ENCODE measurements at places on chromosomes 6 and 20.

- peak; percentile 85 for DNase-seq
These were observed 28.9 kb downstream of the EIF2S2 start for GRCh38 chr20:34083137-34083536.

GRCh38 chr6:159311618-159312017, 142.4 kb downstream of the FNDC1 start:
- no peak for DNase-seq

DNA sequence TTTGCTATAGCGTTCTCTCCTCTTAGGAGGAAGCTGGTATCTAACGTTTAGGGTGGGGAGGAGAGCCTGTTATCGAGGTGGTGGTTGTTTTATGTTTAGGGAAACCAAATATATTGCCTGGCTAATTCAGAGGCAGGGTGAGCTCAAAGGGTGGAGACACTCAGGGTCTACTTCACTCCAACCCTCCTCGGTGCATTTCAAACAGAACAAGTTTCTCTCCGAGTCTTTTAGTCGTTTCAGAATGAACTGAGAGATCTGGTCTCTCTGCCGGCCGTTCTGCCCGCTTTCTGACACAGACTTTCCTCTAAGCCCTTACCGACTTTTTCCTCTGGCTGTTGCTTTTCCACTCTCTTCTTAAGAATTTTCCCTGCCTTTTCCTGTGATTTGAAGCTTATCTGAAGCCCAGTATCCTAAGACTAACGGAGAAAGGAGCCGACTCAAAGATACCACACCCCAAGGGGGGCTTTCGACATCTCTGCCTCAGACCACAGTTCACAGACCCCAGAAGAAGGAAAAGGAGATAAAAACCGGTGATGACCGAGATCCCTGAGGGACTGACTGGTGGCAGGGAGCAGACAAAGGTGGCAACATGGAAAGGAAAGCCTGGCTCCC, 865 bp downstream of the STK38 start:
- DNase-seq: no peak

DNA sequence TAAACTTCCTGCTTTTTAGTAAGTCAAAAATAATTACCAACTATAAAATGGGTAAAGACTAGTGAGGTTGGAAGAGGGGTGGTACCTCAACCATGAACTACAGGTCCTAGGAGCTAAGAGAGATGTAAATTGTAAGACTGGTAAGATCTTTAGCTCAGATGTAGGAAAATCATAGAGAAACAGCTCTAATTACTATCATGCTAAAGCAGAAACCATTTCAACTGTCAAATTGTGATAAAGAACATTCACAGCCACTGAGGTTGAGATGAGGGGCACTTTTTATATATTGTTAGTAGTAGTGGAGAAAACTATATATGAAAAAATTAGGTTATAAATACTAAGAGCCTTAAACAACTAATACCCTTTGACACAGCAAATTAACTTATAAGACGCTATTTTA, 20.0 kb downstream of the CDK19 start:
- DNase-seq: no peak

DNA sequence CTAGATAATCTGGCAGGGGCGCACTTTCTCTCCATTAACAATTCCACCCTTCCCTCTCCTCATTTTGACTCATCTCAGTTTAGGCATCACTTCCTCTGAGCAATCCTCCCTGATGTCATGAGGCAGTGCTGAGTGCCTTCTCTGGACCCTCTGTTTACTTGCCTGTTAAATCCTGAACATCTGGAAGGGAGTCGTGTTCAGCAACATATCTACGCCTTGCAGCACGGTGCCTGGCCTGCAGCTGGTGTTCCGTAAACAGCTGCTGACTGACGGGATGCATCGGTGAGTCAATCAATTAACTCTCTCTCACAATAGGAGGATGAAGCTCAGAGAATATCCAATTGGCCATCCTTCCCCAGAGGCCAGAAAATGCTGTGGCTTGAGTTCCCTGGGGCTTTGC, 613.5 kb downstream of the PTPRT start:
- no peak for DNase-seq

GRCh38 chr20:3563133-3563532, 92.3 kb downstream of the ATRN start:
- no peak for DNase-seq

- no peak for DNase-seq
These were observed 268.3 kb upstream of the ARID1B start for GRCh38 chr6:156508923-156509322.

DNA sequence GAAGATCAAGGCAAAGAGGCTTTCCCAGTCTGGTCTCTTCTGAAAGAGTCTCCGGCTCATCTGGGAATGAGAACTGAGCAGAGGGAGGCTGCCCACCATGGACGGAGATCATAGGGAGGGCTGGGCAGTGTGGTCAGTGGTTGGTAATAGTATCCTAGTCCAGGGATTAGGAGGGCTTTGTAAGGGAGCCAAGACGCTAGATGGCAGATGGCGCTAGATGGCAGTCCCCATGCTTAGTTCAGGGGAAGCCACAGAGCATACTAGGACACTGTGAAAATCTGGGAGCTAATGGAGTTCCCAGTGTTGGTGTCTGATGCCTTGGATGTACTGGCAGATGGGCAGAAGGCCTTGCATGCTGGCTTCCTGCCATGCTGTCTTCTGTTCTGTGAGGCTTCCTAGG, 21.7 kb upstream of the DAAM2 start:
- DNase-seq: no peak

GRCh38 chr20:32418376-32418775, 60.2 kb downstream of the ASXL1 start:
- no peak for DNase-seq

DNA sequence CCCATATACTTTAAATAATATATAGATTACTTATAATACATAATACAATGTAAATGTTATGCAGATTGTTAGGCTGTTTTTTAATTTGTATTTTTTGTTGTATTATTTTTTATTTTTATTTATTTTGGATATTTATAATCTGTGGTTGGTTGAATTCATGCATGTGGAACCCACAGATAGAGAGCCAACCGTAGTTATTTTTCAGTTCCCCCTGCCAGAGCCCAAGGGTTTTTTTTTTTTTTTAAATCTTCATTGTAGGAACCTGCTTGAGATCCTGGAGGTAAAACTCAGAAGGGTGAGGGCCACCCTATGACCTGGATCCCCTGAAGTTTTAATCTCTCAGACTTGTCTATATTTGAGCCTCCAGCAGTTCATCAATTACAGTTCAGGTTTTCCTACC, 133.2 kb downstream of the B3GAT2 start:
- no peak for DNase-seq

- no peak for DNase-seq
These were observed 256.4 kb downstream of the ARID1B start for GRCh38 chr6:157033428-157034140.

DNA sequence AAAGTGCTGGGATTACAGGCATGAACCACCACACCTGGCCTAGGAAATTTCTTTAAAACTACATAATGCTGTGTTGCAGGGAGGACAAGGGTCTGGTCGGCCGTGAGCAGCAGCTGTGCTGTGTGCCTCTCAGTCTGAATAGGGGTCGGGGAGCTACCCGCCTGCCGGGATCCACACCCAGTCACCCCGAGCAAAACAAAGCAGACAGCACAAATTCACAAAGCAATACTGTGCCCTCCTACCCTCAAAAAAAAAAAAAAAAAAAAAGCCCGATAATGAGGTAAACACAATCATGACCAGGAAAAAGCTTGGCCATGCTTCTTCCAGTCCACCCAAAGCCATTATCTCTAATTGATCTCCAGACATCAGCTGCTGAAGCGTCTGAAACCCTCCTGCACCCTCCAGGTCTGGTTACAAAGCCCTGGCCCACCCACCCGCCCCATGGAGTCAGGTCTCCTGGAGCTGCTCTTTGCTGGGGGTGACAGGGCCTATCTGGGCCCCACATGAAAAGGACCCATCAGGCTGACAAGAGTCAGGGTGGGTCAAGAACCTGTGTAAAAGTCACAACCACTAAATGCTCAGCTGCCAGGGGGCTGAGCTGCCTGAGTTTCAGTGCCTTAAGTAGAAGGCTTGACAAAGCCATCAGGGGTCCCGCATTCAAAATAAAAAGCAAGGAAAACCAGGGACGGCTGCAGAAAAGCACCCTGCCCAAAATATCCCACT, 88.2 kb downstream of the NOL4L start:
- DNase-seq: no peak

DNA sequence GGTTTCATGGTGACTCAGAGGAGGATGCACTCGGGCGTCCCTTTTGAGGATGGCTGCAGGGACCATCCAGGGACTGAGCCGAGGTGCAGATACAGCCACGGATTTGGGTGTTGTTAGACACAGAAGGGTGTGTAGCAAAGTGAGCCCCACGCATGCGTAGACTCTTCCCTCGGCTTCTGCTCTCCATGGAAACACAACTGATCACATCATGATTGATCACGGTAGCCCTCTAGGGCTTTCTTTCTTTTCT, 606 bp upstream of the ULBP1 start:
- no peak for DNase-seq

DNA sequence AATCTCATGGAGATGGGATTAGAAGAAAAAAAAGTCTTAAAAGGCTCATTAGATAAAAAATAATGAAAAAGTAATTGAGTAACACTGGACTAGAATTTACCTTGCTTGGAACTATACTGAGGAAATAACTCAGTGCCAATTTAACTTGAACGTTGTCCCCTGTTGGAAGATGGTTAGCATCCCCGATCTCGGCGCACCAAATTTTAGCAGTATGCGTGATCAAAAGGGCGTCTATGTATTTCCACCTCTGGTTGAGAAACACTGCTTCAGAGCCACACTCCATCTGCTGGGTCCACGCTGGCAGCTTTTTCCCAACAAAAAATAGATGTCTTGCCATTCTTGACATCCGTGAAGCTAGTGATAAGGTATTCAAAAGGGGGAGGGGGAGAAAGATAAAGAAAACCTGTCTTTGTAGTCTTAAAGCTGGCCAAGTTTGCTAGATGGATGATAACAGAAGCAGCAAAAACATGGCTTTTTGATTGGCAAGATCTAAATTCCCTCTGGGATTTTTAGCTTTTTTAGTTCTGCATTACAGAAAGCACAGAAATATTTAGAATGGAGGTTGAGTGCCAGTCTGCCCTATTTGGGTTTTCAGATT, 6.4 kb downstream of the HINT3 start:
- no peak for DNase-seq

GRCh38 chr6:3139090-3139903, 18.0 kb downstream of the TUBB2A start:
- DNase-seq: peak; percentile 99

DNA sequence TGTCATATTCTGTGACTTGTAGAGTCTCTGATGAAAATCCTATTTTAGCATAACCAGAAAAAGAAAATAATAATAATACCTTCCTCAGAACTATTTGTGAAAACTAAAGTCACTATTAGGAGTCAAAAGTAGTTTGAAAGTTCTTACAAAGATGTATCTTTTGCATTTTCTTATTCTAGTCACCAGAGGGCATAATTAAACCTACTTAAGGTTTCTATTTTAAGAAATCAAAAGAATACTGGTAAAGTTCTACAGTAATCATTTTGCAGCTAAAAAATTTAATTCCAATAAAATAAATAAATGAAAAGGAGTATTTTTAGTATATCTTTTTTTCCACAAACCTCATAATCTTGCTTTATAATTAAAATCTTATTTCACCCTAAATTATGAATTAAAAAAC, 28.0 kb upstream of the MCM9 start:
- DNase-seq: no peak

DNA sequence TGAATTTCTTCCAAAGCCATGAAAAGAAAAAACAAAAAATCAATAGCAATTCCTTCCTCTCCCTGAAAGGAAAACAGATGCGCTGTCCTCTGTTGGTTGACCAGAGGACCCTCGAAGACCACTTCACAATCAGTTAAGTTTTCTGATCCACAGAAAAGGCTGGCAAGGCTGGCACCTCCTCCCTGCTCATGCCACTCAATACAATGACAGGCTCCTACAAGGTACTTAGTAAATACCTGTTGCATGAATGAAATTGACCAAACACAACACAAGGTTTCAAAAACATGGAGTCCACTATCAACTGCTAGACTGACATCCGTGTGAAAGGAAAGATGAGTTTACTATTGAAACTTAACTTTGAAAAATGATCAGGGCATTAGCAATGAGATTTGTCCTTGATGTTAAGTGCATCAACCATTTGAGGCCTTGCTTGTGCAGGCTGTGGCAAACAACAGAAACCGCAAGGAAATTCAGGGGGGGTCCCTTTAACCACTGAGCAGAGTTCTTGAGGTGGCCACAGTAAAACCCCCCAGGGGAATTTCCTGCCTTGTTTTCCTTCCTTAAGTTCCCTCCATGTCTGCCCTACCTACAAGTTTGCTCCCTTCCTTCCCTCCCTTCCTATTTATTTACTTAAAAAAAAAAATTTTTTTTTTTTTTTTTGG, 27.9 kb upstream of the RTF2 start:
- DNase-seq: no peak

DNA sequence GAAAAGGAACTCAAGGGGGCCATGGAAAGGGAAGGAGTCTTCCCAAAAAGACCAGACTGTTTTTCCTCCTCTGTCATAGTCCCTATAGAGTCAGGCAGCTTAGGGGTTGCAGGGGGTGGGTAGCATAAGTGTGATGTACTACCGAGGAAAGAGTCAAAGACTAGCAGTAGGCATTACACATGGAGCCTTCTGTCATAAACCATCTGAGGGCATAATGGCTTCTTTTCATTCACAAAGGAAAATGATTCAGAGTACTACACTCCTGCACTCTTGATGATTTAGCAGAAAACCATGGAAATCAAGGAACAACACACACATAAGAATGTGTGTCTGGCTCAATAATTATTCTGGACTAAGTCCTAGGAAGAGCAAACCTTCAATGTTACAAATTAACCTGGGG, 14.9 kb downstream of the PLN start:
- DNase-seq: no peak
